A549 treated with dexamethasone at 1 μM for 4 hours (cell line): ENCODE measurements at places on chromosomes 1 and 21. TPM values are rescaled to one million over a fixed set of nuclear protein-coding genes. Genes with fewer than 3 reads are reported as not detected.

SDC3 gene
- total RNA-seq = 8.2 to 13.4 TPM (median 12.6 TPM) in 5 replicates

LIN9 gene
- 6.3 to 8.3 TPM (median 6.8 TPM) in 5 replicates for total RNA-seq

PGD gene
- 1,156 to 1,308 TPM (median 1,218 TPM) in 5 replicates for total RNA-seq

SASS6 gene
- 3.3 to 5.2 TPM (median 4.3 TPM) in 5 replicates for total RNA-seq

ATXN7L2 gene
- 1.4 to 2.4 TPM (median 2.1 TPM) in 5 replicates for total RNA-seq

SLC30A10 gene
- 0.05 to 0.11 TPM in 2 of 5 replicates, not detected in the others for total RNA-seq

CLDN17 gene
- not detected in 5 replicates for total RNA-seq

SLC35F3 gene
- 3.6 to 5.2 TPM (median 4.9 TPM) in 5 replicates for total RNA-seq

ALPL gene
- total RNA-seq = 0.30 to 0.53 TPM (median 0.43 TPM) in 5 replicates

NLRP3 gene
- total RNA-seq = not detected in 5 replicates

RCSD1 gene
- total RNA-seq = 0.02 to 0.09 TPM (median 0.02 TPM) in 5 replicates

MYCL gene
- total RNA-seq = 1.1 to 1.9 TPM (median 1.6 TPM) in 5 replicates

KCNJ15 gene
- 0.16 to 0.22 TPM in 2 of 5 replicates, not detected in the others for total RNA-seq

GBP6 gene
- total RNA-seq = not detected in 5 replicates

CYP4A22 gene
- not detected in 5 replicates for total RNA-seq

CFHR3 gene
- total RNA-seq = 0.06 to 0.21 TPM (median 0.12 TPM) in 4 of 5 replicates, not detected in the other

WNT3A gene
- total RNA-seq = 0.02 to 0.07 TPM (median 0.04 TPM) in 4 of 5 replicates, not detected in the other

AUNIP gene
- 8.9 to 10.3 TPM (median 9.5 TPM) in 5 replicates for total RNA-seq

ADCY10 gene
- 0.04 to 0.14 TPM (median 0.12 TPM) in 4 of 5 replicates, not detected in the other for total RNA-seq

CACNA1S gene
- total RNA-seq = 0.01 TPM in 1 of 5 replicates, not detected in the others

HSPA6 gene
- 0.94 to 6.5 TPM (median 1.5 TPM) in 5 replicates for total RNA-seq

UAP1 gene
- 29.6 to 43.9 TPM (median 34.2 TPM) in 5 replicates for total RNA-seq

PLXNA2 gene
- total RNA-seq = 2.6 to 5.0 TPM (median 4.6 TPM) in 5 replicates

RNU1-1 gene
- 10.6 TPM in 1 of 5 replicates, not detected in the others for total RNA-seq

PLD5 gene
- total RNA-seq = 1.6 to 2.6 TPM (median 2.4 TPM) in 5 replicates

IFNLR1 gene
- total RNA-seq = 0.88 to 1.3 TPM (median 1.0 TPM) in 5 replicates

OSCP1 gene
- 4.6 to 6.6 TPM (median 5.9 TPM) in 5 replicates for total RNA-seq

BCAN gene
- 0.11 to 0.14 TPM in 2 of 5 replicates, not detected in the others for total RNA-seq

FOXJ3 gene
- total RNA-seq = 15.3 to 23.4 TPM (median 20.8 TPM) in 5 replicates

SRSF10 gene
- total RNA-seq = 84.3 to 100 TPM (median 95.9 TPM) in 5 replicates

TNFAIP8L2 gene
- total RNA-seq = not detected in 5 replicates

LEMD1 gene
- total RNA-seq = 0.25 TPM in 1 of 5 replicates, not detected in the others

MYOM3 gene
- total RNA-seq = 6.0 to 9.1 TPM (median 7.1 TPM) in 5 replicates
